ENCODE measurements at places on chromosomes 11 and 22.

GRCh38 chr11:115903179-115903578, 399.0 kb upstream of the CADM1 start:
- DNase-seq, result no peak

DNA sequence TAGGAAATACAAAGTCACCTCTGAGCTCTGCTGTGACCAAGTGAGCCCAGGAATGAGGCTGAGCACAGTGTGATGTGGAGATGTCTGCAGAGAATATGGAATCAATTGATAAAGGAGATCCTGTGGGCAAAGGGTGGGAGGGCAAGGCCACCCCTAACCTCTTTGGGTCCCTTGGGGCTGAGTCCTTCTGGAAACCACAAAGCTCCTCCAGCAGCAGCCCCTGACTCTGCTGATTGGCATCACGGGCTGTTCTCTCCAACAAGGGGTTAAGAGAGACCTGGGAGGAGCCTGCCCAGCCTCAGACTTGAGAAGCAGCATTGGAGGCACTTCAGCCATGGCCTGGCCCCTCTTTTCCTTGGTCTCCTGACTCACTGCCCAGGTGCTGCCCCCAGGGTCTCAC, 49.7 kb downstream of the GGTLC2 start:
- no peak for DNase-seq

- no peak for DNase-seq
These were observed 38.8 kb downstream of the TXN2 start for GRCh38 chr22:36442506-36443197.

DNA sequence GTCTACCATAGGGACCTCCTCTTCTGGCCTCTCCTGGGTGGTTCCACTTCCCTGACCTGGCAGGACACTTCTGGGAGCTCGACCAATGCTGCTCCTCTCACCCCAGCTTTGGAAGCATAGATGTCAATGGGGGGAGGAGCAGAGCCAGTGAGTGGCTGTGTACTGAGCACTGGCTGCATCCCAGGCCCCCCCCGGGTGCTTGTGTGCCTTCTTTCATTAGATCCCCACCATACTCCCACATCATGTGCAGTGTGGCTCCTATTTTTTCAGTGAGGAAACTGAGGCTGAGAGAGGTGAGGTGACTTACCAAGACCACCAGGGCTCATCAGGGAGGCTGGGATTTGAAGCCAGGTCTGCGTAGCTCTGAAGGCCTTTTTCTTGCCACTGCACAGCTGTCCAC, 44.3 kb downstream of the LRRC32 start:
- no peak for DNase-seq

GRCh38 chr22:30183861-30184278, 62.7 kb downstream of the LIF start:
- DNase-seq, result peak; percentile 64

DNA sequence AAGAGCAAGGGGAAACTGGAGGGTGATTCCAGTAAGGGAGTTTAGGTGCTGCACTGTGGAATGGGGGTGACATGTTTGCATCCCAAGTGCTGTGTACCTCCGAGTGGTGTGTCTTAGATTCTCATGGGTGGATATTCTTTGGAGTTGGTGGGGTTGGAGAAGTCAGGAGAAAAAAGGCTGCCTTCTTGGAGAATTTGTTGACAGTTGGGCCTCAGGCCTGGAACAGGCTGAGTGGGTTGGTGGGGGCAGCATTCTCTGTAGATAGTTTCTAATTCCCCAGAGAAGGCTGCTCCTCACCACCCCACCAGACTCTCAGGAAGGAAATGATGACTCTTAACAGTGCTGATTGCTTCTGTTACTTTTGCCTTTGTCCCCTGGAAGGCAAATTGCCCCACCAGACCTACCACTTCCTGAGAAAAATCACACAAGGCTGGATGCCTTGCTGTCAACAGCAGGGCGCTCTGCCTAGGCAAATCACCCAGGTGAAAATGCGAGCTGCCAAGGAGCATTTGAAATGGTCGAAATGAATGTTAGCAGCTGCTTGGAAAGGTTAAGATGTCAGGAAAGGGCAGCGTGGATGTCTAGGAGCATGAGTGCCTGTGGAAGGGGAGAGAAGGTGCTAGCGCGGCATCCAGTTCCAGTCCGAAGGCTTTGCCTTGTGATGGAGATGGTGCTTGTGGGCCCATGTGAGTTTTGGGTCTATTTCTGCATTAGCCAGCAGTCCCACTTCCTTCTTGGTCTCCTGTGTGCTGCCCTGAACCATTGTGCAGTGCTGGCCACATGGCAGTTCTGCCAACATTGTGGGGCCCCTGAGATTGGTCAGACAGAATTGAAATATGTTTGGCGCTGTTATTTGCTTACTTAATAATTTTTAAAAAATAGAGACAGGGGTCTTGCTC, 29.7 kb upstream of the SORL1-AS1 start:
- peak; percentile 81 for DNase-seq

- DNase-seq, result no peak
These were observed 7.6 kb downstream of the ATXN10 start for GRCh38 chr22:45678961-45679912.

DNA sequence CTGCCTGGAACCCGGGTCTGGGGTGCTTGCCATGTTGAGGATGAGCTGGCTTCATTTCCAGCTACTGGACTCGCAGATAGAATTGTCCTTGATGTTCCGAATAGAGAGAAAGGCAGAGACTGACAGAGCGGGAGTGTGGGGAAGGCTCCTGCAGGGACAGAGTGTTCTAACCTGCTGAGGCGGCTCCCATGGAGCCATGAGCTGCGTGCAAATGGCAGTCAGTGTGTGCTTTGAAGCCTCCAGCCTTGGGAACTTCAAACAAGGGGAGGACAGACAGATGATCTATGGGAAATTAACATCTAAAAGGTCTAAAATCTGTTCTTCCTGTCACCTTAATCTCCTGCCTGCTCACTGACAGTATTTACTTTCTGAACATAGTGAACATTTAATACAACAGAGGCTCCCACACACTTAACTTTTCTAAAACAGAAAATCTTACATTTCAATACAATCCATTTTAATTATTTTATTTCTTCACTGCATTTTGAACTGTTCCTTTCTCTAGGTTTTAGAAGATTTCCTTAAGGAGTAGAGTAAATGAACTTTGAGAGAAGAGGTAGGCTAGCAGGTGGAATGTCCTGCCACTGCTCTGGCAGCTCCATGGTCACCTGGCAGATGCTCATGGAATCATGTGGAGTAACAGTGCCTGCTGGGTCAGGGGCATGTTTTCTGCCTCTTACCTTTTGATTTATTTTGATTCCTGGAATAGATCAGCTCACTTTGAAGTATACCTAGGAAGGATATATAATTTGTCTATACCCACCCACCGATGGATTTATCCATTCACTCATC, 481.7 kb downstream of the NTM start:
- no peak for DNase-seq

DNA sequence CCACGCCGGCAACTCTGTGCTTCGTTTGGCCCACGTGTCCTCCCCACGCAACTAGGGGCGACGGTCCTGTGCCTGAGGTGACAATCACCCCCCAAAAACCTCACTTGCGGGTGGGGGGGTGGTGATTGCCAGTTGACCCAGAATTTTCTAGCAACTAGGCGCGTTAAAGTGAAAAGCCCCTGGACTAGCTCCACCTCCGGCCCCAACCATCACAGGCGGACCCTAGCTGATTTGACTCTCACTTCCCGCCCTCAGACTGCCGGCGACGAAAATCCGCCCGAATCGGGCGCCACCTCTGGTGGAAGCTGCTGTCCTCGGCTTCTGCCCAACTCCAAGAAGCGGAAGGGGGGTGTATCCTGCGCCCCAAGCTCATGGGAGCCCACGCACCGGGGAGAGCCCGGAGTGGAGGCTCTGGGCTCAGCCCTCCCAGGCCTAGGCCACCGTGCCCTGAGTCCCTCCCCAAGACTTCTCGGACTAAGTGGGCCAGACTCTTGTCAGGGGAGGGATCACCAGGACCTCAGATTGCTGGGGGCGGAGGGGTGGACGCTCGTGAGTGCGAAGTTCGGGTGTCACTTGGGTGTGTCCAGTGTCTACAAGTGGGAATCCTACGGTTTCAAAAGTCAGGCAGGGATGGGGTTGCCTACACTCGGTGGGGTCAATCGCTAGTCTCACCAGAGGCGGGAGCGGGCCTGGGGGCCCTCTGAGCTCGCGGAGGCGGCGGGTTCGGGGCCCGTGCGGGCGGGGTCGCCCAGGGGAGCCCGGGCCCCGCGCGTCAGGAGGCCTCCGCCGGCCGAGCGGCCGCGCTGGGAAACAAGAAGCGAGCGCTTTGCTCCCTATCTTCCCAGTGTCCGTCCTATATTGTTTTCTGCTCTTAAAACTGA, 12.3 kb downstream of the PAX6 start:
- DNase-seq, result no peak

- DNase-seq, result no peak
These were observed 27.2 kb upstream of the RASSF10 start for GRCh38 chr11:12981676-12982522.

DNA sequence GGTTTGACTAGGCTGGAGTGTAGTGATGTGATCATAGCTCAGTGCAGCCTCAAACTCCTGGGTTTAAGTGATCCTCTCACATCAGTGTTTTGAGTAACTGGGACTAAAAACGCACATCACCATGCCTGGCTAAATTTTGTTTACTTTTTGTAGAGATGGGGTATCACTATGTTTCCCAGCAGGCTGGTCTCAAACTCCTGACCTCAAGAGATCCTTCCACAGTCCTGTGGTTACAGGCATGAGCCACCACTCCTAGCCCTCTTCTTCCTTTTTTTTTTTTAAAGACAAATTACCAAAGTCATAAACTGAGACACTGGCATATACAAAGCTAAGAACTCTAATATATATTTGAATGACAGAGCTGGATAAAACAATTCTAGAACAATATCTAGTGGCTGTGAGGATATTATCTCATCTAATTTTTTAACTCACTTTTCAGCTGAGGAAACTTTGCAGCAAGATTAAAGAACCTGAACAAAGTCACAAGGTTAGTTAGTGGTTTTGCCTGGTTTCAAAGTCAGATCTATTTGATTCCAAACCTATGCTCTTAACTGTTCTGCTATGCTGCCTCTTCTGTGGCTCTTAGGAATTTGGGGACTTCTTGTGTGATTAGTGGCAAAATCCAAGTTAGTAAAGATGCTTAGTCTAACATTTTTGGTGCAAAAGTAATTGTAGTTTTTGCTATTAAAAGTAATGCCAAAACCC, 95.3 kb upstream of the RAG2 start:
- DNase-seq, result no peak

DNA sequence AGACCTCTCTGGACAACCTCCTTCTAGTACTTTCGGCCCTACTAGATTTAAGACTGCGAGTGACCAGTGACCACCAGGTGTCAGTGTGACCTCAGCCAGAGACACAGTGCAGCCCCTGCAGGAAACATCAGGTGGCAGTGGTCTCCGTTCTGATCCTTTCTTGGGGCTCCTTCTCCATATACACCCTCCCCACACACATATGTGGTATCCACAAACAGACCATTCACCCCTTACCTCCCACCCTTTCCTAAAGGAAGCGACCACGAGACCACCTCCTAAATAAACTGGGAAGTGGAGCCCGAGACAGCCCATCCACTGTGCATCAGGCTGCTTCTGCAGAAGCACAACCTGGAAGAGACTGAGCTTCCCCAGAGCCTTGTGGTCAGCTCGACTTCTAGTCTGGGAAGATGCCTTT, 38.5 kb upstream of the CYP2D6 start:
- DNase-seq, result peak; percentile 85

GRCh38 chr11:65592858-65593517, 2.6 kb downstream of the KCNK7 start:
- no peak for DNase-seq

- no peak for DNase-seq
These were observed 29.5 kb upstream of the TESMIN start for GRCh38 chr11:68780829-68781228.

DNA sequence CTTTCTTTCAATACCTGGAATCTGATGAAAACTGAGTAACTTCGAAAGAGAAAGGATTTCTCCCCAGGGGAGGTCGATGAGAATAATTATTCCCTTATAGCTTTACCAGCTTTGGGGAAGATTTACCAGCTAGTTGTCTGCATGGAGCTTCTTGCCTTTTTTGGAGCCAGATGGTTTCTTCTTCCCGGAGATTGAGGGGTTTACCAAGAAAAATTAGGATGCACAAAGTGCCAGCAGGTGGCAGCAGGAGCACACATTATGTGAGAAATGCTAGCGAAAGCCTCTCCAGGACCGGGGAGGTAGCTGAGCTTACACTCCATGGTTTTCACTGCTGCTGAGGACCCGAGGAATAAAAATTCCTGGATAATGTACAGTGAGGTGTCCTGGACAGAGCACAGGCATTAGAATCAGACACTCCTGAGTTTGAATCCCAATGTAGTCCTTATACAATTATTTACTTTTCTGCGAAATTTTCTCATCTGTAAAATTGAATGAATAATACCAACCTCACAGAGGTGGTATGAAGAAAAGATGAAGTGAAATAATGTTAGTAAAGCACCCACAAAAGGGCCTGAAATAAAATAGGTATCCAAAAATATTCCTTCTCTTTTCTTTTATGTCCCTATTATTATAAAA, 46.0 kb upstream of the PARVA start:
- DNase-seq, result peak; percentile 79

DNA sequence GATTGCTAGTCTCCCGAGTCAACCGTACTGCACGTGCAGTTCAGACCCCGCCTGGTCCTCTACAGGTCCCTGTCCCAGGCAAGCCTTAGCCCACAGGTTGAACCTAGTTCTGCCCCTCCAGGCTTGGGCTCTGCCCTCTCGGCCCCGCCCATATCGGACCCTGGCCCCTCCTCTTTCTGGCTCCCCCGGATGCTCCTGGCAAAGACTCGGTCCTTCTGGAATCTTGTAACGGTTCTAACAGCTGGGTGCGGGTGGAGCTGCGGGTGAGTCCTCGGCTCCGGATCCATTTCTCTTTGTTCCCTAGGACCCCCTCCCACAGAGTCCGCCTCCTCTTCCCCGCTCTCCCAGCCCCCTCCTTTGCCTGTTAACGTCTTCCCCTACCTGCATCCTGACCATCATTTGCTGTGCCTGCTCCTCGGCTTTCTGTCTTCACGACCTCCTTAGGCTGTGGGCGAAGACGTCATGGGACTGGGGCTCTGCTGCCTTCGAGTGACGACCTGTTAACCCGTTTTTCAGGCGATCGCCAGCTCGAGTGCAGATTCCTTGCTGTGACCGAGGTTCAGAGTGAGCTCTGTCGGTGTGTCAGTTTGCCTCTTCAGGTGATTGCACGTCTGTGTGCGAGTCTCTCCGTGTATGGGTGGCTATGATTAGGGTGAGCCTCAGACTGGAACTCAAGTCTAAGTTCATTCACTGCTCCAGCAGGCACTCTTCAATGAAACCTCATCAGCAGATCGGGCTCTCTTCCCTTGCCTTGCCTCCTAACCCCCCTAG, at the start of gene DNHD1:
TSS of gene DNHD1 (plus strand) at position 212 of the 771 bp plus-strand sequence. CDS start 936 bp downstream, outside the sequence.
- no peak for DNase-seq

DNA sequence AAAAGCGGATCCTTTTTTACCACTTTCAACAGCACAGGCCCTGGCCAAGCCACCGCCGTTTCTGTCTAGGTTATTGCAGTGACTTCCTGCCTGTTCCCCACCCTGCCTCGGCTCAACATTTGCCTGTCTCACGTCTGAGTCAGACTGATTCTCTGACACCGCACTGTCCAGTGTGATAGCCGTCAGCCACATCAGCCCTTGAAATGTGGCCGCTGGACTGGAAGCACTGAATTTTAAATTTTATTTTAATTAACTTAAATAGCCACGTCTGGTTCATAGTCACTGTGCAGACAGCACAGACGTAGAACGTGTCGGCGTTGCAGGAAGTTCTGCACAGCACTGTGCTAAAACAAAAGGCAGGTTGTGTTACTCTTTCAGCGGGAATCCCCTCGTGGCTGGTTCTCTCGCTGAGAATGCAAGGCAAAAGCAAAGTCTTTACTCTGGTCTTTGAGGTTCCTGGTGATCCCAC, 56.3 kb upstream of the ADSL start:
- peak; percentile 81 for DNase-seq

All from activated CD8-positive, alpha-beta T cell treated with anti-CD3 and anti-CD28 coated beads, Interleukin-2, amount 10 ng/mL, durations not matched to agents 7 days and 5 days (primary cell).